ENCODE measurements at places on chromosomes 4 and X. TPM values are rescaled to one million over a fixed set of nuclear protein-coding genes. Genes with fewer than 3 reads are reported as not detected.

- no peaks in the 10 kb centered on the region for H3K4me1 ChIP-seq
- no peak overlapping the region for H3K4me3 ChIP-seq
- no peaks in the 10 kb centered on the region for H3K36me3 ChIP-seq
- no peak overlapping the region for H3K27ac ChIP-seq
- DNase-seq, result no peak
Measured at GRCh38 chrX:48770296-48770695, 8.7 kb downstream of the GLOD5 start.

- no peaks in the 10 kb centered on the region for H3K27me3 ChIP-seq
- no peaks in the 10 kb centered on the region for H3K36me3 ChIP-seq
- H3K4me3 ChIP-seq, result no peak overlapping the region
Measured at GRCh38 chrX:15242899-15243555, 26.9 kb downstream of the ASB9 start.

GRCh38 chrX:136665258-136665900 lies 17.4 kb downstream of the CD40LG start:
- no peak overlapping the region for H3K4me3 ChIP-seq
- H3K27me3 ChIP-seq, result no peaks in the 10 kb centered on the region
- peaks cover 24% of the 10 kb centered on the region for H3K36me3 ChIP-seq
- H3K27ac ChIP-seq, result peak overlapping the region; percentile 43
- no peaks in the 10 kb centered on the region for H3K4me1 ChIP-seq

- no peaks in the 10 kb centered on the region for H3K4me1 ChIP-seq
- no peak overlapping the region for H3K27ac ChIP-seq
- no peaks in the 10 kb centered on the region for H3K27me3 ChIP-seq
- H3K4me3 ChIP-seq, result no peak overlapping the region
Measured at GRCh38 chr4:5752376-5753184, 41.6 kb downstream of the EVC start.

GRCh38 chr4:120671538-120671937 lies 251.0 kb downstream of the PRDM5 start:
- H3K27me3 ChIP-seq, result no peaks in the 10 kb centered on the region
- no peaks in the 10 kb centered on the region for H3K36me3 ChIP-seq
- no peak overlapping the region for H3K4me3 ChIP-seq
- DNase-seq, result no peak
- H3K27ac ChIP-seq, result no peak overlapping the region

- no peaks in the 10 kb centered on the region for H3K27me3 ChIP-seq
- DNase-seq, result peak; percentile 1
- H3K36me3 ChIP-seq, result no peaks in the 10 kb centered on the region
Measured at GRCh38 chrX:57528670-57529255, 63.0 kb upstream of the ZXDB start.

Gene RNF175
- polyA plus RNA-seq, result not detected

Gene ARMCX1
- polyA plus RNA-seq, result 0.92 TPM

Gene P2RY8
- polyA plus RNA-seq, result 72.3 TPM

Gene PRR32
- polyA plus RNA-seq, result not detected

All from B cell (primary cell).